ENCODE measurements at places on chromosomes 3 and 15.

DNA sequence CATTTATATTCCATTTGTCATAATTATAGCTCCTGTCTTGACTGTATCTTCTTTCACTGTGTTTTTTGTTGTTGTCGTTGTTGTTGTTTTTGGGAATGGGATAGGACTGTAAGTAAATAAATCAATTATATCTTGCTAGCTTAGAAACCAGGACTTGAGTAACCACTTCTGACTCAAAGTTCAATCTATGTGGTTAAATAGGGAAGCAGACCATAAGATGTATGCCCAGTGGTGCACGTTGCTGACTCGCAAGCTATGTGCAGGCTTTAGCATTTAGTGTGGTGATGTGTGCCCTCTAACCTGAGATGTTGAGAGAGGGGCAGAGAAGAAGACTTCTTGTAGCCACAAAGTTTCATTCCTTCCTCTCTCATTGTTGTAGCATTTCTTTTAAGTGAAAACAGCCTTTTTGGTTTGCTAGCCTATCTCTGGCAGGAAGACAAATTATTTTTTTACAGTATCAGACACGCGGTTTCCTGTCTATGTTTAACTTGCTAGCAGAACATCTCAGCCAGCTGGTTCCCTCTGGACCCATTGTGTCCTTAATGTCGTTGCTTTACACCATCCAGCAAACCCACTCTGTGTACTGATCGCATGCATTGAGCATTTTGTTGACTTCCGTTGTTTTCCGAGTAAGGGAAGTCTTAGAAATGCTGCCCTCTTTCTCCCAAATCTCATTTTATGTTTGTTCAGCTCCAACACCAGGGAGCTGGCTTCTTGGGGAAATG is 52.1 kb downstream of the TGFBR2 start:
- peak; percentile 54 for DNase-seq

- DNase-seq, result no peak
Measured at GRCh38 chr3:136078421-136079364, 113.2 kb downstream of the PPP2R3A start.

GRCh38 chr3:23256741-23257435 is 53.8 kb downstream of the UBE2E2 start:
- DNase-seq, result no peak

DNA sequence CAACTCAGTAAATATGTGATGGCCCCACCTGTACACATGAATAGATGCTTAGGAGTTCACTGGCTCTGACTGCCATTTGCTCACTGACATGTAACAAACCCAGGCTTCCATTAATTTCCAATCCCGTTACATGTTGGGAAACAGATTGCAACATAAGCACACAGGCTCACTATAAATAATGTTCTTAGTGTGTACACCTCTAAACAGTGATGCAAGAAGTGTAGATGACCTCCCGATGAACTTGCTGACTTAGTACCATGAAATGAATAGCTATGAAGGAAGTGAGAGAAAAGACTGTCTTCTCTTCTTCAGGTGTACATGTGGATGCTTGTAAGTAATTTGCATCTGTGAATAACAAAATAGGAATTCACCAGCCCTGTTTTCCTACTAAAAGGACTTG is 21.4 kb upstream of the FSIP1 start:
- DNase-seq, result no peak

GRCh38 chr3:7696320-7696719 is 805.3 kb upstream of the LMCD1 start:
- DNase-seq, result no peak
